ENCODE measurements at places on chromosomes 16 and 17.

GRCh38 chr17:75595284-75595919 lies 7.8 kb downstream of the MYO15B start:
- DNase-seq = no peak

- DNase-seq = no peak
These were observed 65.9 kb downstream of the CEP95 start for GRCh38 chr17:64572682-64573154.

DNA sequence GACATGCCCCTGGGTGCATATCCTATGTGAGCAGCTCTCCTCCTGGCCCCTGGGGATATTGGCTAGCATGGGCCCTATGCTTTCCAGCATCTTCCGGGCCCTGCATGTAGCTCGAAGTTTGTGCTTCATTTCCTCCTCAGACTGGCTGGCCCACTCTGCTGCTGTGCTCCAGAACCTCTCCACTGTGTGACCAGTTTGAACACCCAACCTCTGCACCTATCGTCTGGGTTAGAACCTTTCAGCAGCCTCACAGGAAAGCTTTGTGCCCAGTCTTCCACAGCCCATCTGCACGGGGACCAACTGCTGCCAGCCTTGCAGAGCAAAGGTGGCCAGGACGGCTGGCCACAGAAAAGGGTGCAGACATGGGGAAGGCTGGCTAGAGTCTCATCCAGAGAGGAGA lies 10.2 kb upstream of the CLEC18B start:
- no peak for DNase-seq

GRCh38 chr17:42286411-42287221 lies 1.7 kb upstream of the STAT5A start:
- no peak for DNase-seq

DNA sequence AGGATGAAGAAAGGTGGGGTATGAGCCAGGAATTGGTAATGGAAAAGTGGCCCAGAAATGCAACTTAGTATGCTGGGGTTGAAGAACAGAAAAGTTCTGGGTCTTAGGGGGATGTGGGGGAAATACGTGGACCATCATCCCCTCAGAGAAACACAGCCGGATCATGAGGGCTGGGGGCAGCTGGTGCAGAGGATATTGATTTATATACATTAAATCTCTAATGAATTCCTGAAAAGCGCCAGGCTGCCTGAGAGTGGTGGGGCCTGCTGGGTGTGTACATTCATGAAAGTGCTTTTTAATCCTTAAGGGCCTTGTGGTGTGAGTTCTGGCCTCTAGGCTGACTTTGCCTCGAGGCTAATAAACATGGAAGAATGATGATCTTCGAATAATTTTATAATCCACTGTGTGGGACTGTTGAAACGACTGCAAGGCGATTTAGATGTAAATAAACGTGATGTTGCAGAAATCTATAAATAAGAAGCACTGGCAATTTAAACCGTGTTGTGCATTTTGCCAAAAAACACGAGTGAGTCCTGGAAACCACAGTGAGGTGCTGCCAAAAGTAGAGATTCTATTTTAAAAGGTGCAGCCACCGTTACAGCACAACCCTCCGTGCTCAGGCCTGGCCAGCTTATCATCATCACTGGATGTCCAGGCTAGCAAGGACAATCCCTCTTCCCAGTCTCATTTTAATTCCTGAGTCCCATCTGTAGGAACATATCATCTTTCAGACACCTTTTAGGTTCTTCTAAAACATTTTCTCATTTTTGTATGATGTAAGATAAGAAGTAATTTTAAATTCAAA lies 32.1 kb downstream of the PRKAR1A start:
- DNase-seq = no peak

GRCh38 chr17:41416479-41416878 lies 7.9 kb downstream of the KRT37 start:
- no peak for DNase-seq

DNA sequence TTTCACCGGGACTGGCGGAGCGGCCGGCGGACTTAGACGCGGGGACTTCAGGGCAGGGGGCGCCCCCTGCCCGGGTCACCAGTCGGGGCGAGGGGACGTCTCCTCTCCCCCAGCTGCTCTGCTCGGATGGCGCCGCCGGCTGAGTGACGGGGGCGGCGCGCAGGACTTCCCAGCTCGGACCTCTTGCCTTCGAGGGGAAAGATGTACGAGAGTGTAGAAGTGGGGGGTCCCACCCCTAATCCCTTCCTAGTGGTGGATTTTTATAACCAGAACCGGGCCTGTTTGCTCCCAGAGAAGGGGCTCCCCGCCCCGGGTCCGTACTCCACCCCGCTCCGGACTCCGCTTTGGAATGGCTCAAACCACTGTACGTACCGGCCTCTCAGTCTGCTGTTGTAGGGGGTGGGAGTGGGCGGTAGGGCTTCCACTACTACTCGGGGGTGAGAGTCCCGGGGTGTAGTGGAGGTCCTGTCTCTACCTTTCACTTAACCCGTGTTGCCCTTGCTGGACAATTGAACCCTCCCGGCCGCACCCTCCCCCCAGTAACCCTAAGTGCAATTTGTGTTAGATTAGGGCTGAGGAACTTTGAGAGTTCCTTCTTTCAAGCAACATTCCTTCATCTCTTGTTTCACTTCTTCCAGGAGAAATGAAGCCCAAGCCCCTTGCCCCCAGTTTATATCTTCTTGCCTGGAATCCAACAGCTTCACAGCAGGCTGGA lies 21.9 kb downstream of the GJD3 start:
- no peak for DNase-seq

- no peak for DNase-seq
These were observed 71.7 kb downstream of the MRM1 start for GRCh38 chr17:36673068-36673467.

DNA sequence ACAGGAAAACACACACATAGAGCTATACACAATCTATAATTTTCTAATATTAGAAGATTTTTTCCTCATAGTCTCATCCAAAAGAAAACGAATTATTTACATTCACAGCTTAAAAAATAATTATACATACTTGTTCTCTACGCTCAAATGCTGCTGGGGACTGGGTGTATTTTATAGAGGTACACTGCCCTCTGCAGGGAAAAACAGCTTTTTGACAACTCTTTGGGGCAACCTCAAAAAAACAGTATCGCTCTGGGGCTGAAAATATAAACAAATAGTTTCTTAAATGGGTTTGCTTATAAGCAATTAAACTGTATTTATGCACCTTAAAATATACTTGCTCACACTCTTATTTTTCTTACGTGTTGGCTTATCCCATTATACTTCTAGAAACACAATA lies 261.8 kb upstream of the PSMD7 start:
- no peak for DNase-seq

- DNase-seq = no peak
These were observed 239 bp downstream of the PIEZO1 start for GRCh38 chr16:88784856-88785105.

GRCh38 chr16:76577003-76577402 lies 299.8 kb downstream of the CNTNAP4 start:
- DNase-seq = no peak

DNA sequence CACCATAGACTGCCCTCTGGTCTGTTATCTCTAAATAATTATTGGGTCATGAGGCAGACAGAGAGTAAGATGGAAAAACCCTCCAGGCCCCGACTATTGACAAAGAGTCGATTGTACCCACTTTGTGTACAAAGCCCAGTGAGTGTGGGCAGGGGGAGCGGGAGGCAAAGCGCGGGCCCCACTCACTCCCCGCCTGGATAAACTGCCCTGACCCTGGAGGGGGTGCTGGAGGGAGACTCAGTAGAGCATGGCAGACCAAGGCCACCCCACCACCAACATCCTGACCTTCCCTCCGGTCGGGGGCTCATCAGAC lies 11.2 kb upstream of the CPSF4L start:
- no peak for DNase-seq

Measured in mucosa of gallbladder (tissue), 1 donor.